Activated CD4-positive, alpha-beta T cell treated with anti-CD3 and anti-CD28 coated beads, Interleukin-2, amount 10 ng/mL, durations not matched to agents 24 days and 14 days (primary cell): ENCODE measurements at places on chromosomes 3 and 15. TPM values are rescaled to one million over a fixed set of nuclear protein-coding genes. Genes with fewer than 3 reads are reported as not detected.

IQCF5 gene
- total RNA-seq = not detected in 2 replicates

GRCh38 chr3:145639875-145640274 is 521.1 kb downstream of the PLOD2 start:
- DNase-seq = no peak

GRCh38 chr3:82424031-82424339 is 662.5 kb upstream of the GBE1 start:
- DNase-seq = no peak

- DNase-seq = no peak
These were observed 403.6 kb upstream of the CDIN1 start for GRCh38 chr15:36175741-36176291.

DNA sequence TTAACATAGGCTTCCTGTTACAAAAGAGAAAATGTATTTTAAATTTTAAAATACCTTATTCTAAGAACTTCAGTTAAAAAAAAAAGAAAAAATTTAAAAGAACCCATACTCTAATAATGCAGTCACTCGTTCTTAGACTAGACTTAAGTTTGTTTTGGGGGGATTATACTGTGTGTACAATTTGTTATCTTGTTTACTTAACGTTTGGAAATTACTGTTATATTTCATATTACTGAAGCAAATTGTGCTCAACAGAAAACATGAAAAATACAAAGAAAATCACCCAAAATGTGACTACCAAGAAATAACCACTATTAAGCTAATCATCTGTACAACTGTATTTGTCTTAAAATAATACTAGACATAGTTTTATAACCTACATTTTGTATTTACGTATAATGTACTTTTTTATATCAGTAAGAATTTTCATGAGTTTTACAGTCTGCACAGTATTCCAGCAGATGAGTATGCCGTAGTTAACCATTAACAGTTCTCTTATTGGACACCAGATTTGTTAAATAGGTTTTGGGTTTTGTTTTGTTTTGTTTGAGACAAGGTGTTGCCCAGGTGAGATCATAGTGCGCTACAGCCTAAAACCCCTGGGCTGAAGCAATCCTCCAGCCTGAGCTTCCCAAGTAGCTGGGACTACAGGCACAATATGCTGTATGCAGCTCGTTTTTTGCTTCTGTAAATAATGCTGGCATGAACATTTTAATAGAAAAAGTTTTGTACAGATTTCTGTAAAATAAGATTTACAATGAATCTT is 88.8 kb upstream of the CHD2 start:
- DNase-seq = peak; percentile 77

- DNase-seq = peak; percentile 86
These were observed 25.2 kb downstream of the CCNL1 start for GRCh38 chr3:157134620-157135191.

DNA sequence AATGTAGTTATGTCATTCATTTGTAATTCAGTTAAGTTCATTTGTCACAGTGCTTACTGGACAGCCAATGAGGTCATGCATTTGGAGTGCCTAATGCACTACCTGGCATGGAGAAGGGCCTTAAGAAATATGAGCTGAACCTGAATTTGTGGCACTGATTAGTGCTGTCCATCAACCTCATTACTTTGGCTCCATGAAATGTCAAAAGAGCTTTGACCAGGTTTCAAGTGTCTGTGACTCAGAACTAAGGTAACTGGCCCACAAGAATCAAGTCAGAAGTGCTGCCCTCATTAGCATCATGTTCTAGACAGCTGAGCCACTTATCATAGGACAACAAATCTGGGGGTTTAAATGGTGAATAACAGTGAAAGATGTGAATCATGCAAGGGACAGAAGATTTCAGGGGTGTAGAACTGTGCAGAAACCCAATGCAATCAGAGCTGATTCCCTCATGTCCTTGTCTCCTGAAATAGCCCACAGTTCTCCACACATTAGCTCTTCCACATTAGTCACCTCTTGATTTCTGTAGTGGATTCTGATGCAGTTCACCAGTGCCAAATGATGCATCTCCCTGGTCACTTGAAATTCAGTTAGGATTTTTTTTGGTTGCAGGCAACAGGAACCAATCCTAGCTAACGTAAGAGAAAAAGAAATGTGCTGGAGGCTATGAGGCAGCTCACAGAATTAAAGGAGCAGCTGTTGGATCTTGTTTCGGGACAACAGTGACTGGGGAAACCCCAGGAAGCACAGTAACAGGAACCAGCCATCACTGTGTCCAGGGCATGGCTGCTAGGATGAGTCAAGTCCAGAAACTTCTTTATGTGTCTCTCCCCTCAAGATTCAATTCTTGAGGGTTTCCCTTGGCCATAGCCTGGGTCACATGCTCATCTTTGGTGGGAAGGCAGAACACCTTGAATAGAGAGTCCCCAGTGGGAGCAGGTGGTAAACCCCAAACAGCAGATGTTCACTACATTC is 38.7 kb downstream of the CHST2 start:
- no peak for DNase-seq

INTS14 gene
- total RNA-seq = 46.4 and 49.2 TPM in 2 replicates

DNA sequence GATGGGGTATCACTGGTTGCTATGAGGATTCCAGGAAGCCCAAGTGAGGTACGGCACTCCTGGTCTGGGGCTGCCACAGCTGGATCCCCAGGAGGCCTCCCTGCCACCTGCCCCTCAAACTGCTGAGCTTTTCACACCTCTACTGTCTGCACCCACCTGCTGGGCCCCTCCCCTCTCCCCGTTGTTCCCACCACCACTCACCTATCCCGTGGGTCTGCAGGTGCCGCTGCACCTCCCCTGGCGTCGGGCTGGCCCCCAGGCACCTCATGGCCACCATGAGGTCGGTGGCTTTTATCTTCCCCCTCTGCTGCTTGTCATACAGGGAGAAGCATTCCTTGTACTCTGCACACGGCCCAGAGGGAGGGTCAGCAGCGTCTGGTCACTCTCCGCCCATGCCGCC is 5.8 kb downstream of the CALML4 start:
- no peak for DNase-seq
